ENCODE measurements at places on chromosomes 5 and 9.

GRCh38 chr5:124872615-124873014 lies 126.2 kb upstream of the ZNF608 start:
- no peak for DNase-seq

- no peak for DNase-seq
These were observed 185.8 kb upstream of the CDH6 start for GRCh38 chr5:31007672-31008071.

GRCh38 chr5:43367453-43367852 lies 44.7 kb downstream of the CCL28 start:
- DNase-seq, result no peak

DNA sequence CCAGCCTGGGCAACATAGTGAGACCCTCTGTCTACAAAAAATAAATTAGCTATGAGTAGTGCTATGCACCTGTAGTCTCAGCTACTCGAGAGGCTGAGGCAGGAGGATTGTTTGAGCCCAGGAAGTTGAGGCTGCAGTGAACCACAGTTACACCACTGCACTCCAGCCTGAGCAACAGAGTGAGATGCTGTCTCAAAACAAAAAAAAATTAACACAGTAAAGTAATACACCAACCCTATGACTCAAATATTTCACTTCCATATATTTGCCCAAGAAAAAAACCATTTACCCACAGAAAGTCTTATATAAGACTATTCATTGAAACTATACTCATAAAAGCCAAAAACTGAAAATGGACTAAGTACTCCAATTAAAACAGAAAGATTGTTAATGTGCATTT lies 16.2 kb downstream of the SMIM23 start:
- DNase-seq, result no peak

- no peak for DNase-seq
These were observed 292.9 kb downstream of the NSG2 start for GRCh38 chr5:174338185-174339010.

DNA sequence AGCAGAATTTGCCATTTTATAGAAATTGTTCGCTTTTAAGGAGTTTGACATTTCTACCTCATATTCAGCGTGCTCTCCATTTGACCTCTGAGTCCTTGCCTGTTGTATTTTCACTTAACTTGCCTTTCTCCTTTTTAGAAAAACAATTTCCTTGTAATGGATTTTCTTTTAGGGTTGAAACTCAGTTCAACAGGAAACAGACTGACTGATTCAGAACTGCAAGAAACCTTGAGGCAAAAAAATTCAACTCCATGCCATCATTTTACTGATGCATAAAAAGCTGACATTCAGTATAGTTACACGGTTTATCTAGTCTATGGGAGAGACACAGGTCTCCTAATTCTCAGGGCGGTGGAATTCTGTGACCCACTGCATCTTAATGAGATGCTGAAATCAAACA lies 59.8 kb downstream of the MRPS30 start:
- no peak for DNase-seq

DNA sequence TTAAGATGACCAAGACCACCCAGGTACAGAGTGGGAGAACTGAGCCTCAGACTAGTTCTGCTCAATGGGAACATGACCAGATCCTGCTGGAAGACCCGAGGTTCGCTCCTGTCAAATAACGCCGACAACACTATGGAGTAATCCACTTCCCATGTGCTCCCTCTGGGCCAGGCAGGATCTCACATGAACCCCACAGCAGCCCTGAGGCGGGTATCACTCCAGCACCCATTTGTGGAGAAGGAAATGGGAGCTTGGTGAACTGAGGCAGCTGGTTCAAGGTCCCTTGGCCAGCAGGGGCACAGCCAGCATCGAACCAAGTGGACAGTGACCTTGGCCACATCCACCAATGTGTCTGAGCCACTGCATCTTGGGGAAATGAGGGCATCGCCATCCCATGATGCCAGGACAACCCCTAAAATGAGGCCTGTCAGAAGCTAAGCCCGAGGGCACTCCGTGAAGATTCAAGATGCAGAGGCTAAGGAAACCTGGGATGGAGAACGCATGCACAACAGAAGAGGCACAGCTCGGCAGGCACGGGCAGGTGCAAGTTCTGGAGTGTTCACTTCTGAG lies 8.5 kb downstream of the ANKS6 start:
- DNase-seq, result no peak

DNA sequence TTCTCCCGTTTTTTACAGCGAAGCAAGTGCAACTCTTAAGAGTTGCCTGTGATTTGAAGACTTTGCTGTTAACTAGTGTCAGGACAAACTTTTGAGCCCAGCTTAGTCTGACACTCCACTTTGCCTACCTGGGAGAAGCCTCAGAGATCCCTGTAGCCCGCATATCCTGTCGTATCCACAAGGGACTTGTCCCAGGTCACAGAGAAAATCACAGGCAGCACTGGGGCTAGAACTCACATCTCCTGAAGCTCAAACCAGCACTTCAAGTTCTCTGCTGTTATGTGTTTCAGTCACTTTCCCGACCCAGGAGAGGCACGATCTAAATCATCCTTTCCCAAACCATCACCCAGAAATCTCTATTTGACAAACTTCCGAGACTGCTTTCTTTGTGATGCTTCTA lies 584.5 kb downstream of the ACTL7B start:
- no peak for DNase-seq

- DNase-seq, result no peak
These were observed 30.9 kb downstream of the CXXC5 start for GRCh38 chr5:139678751-139679750.

DNA sequence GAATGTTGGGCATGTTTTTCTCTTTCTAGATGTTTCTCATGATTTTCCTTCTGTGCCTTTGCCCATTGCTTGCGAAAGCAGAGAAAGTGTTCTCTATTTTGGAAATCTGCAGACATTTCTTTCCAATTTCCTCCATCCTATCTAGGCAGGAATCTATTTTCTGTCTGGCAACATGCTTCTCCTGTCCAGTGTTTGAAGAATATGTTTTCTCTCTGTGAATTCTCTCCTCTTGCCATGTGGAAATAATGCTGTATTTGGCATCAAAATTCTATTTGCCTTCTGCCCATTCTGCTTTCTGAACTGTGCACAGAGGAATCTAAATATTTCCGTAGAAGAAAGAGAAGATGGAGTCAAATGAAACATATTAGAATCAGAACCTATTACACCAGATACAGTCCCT lies 833.3 kb downstream of the CDH9 start:
- no peak for DNase-seq

- no peak for DNase-seq
These were observed 537.6 kb downstream of the ANXA1 start for GRCh38 chr9:73689051-73689870.

GRCh38 chr9:127229691-127230417 lies 34.7 kb upstream of the GARNL3 start:
- DNase-seq, result no peak

- no peak for DNase-seq
These were observed 76.6 kb upstream of the CCDC152 start for GRCh38 chr5:42680046-42680445.

- no peak for DNase-seq
These were observed 102.1 kb upstream of the CEP78 start for GRCh38 chr9:78133751-78134150.

DNA sequence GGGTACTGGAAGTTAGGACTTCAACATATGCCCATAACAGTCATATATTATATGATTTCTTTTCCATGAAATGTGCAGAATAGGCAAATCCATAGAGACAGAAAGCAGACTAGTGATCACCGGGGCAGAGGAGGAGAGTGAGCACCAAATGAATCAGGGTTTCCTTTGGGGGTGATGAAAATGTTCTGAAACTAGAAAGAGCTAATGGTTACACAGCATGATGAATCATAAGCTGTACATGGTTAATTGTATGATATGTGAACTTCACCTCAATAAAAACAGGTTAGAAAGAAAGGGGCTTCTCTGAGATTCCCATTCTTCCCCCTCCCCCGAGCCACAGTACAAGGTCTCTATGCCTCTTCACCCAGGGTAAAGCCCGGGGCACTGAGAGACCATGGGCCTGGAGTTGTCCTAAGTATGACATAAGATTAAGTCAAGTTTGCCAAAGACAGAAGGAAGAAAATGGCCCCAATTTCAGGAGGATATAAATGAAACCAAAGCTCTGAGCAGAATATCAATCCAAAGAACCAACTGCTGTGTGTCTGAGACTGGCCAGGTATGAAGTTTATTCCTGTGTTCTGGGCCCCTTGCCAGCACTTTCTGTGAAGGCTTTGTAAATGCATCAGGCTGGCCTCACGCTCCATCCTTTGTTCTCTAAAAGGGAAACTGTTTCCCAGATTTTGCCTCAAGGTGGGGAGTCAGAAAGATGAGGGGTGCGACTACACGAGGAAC lies 243.8 kb downstream of the CDK5RAP2 start:
- no peak for DNase-seq

DNA sequence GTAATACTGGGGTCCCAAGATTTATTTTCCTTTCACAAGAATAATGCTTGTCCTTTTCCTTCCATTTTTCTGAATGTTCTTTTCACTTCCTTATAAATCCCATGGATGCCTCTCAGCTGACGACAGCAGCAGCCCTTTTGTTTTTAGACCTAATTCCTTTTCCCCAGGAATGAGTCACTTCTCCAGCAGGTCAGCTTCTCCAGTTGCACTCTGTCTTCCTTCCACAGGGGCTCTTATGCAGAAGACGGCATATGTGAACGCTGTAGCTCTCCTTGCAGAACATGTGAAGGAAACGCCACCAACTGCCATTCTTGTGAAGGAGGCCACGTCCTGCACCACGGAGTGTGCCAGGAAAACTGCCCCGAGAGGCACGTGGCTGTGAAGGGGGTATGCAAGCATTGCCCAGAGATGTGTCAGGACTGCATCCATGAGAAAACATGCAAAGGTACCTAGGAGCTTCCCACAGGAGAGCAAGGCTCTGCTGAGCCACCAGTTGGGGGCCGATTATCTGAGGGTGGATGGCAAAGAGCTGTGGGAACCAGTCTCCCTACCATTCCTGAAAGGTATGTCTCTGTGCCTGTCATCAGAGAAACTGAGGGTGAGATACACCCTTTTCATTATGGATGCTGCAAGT lies 72.9 kb downstream of the RFK start:
- DNase-seq, result no peak

DNA sequence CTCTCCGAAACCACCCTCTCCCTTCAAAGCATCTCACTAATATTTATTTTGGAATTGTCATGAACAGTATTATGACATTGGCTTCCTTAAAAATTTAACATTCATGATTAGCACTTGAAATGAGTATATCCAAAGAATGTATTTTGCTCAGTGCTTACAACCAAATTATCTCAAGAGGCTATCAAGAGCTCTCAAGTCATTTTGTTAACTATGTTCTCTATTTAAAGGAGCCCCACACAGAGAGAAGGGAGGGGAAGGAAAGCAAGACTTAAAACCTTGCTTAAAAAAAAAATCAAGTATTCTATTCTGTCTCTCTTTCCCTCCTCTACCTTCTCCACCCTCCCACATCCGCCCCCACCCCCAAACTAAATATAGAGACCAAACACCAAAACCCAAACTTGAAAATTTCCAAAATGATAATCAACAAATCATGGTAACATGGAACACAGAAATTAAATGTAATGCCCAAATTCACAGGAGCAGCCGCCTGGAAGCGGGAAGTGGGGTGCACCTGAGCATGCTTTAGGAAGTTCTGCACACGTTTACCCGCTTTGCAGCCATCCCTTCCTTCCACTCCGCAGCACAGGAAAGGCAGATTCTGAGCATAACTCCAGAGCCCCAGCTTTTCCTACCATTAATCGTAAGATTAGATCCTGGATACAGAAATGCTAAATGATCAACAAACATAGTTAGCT lies 66.9 kb downstream of the EBF1 start:
- no peak for DNase-seq

DNA sequence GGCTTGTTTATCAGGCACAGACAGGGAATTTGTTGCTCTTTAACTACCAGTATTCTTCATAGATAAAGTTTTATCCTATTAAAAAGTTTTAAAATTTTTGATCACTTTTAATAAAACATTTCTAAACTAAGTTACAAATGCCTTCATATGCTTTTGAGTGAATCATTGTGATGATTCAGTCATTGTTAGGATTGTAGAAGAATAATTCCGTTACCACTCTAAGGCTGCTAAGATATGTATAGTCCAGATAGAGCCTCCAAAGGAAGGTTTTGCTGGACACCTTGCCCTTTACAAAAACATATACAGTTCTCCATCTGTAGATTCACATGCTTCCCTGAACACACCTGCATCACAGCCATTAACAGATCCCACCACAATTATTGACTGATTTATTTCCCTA lies 233.7 kb downstream of the SPOCK1 start:
- no peak for DNase-seq

GRCh38 chr5:77262697-77263096 lies 52.2 kb downstream of the PDE8B start:
- no peak for DNase-seq

DNA sequence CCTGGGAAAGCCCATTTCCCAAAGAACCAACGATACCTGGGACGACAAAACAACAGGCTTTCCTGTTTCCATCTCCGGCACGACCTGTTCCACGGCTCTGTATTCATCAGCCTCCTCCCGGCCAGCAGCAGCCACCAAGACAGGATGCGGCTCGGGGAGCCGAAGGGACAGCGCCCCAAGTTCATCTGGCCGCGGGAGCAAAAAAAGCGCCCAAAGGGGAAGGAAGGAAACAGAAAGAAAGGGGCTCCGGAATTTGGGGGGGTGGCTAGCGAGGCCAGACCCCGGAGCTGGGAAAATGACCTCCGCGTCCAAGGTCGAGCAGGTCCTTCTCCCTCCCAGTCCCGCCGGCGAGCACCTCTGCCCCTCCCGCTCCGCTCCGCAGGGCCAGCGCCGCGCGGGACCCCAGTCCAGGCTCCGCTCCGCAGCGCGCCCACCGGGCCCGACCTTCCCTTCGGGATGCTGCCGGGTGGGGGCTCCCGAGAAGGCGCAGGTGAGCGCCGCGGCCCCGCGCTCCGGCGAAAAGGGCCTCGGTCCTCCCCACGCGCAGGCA lies 608 bp downstream of the ELOVL7 start:
- DNase-seq, result no peak

- DNase-seq, result no peak
These were observed 37.5 kb downstream of the MAMDC2 start for GRCh38 chr9:70081120-70081495.

GRCh38 chr5:52760695-52761366 lies 26.9 kb upstream of the ITGA1 start:
- DNase-seq, result no peak

GRCh38 chr5:180636403-180637075 lies 12.9 kb downstream of the FLT4 start:
- DNase-seq, result no peak

DNA sequence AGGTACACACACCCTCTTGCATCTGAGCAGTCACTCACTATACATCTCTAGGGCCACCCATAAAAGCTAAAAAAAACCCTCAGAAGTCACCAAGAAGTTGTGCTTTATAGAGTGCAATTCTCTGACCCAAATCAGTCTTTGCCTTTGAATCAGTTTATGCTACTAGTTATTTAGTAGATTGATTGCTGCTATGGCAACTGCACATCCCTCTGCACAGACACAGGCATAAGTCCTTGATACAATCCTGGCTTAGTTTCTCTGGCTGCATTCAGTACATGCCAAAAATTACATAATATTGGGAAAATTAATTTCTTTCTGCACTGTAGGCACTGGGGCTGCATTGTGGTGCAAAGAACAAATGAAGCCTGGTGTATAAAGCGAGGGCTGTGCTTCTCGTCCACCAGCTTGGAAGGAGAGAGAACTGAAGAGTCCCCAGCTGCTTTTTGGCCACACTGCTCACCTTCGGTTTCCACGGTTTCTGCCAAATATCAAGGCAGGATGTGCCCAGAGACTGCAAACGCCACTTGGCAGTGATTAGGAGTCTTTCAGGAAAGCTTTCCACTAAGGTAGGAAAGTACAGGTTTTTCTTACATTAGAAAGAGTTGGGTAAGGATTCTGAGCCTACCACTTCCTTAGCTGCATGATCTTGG lies 258.4 kb downstream of the ELAVL2 start:
- no peak for DNase-seq
